Renal pelvis (tissue), 12 donors: ENCODE measurements at places on chromosomes 3 and 15. TPM values are rescaled to one million over a fixed set of nuclear protein-coding genes. Genes with fewer than 3 reads are reported as not detected.

DNA sequence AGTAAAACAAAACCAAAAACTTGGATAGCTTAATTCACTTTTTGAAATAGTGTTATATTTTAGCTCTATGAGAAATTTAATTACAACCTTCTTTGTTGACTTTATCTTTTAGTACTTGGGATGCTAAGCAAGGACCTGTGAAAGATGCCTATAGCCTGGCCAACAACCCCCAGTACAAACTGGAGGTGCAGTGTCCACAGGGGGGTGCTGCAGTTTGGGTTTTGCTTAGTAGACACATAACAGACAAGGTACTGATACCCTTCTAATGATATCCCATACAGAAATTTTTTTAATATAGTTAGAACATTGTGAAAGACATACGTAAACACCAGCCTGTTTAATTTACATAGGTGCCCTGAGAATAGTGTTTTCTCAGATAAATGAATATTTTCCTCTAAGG, 35.3 kb downstream of the CAPN7 start:
- no peak for DNase-seq

GRCh38 chr3:186476044-186476468, 68.1 kb downstream of the CRYGS start:
- DNase-seq, result no peak

- no peak for DNase-seq
These were observed 48.5 kb upstream of the PPP2R3A start for GRCh38 chr3:135917076-135917475.

DNA sequence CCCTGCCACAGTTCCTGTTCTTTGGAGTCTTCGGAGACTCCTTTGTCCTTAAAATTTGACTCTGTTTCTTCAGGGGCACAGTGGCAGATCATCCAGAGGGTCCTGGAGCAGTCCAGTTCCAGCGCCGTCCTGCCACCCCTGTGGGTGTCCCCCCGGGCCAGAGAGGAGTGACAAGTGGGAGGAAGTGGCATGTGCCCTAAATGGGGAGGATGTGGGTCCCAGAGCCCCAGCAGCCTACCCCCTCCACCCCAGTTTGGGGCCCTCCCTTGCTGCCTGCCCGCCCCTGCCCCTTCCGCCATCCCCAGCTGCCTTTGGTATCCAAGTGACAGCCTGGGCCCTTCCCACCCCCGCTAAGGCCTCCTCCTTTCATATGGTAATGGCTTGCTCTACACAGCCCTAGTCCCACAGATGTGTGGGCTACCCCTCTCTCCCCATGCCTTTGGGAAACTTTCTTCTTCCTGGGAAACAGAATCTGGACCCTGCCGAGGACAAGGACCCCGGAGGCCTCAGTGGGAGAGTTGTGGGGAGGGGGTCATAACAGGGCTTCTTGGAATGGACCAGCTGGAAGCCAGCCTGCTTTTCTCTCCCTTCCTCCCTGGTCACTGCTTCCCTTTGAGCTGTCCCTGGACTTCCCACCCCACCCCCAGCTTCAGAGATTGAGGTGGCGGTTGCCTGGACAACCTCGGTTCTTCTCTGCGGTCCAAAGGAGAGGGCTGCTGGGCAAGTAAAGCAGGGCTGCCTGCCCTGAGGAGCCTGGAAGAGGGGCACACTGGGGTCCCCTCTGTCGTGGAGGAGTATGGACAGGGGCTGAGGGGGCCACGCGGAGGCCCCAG, 43.2 kb downstream of the KLHL25 start:
- DNase-seq, result peak; percentile 45

DNA sequence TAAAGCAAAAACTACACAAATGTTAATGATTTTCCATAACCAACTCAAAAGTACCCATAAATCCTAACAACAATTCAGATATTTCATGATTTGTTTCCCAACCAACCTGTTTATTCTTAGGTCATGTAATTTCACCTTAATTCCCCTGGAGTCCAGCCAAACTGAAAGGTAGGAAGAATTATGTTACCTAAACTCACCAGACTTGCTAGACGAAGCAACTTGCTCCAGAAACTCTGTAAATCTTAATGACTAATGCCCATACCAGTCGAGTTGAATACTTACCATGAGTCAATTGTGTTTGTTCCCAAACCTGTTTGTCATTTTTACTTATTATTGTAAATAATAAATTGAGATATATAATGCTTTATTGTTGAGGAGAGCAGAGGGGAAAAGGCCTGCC, 1030.0 kb downstream of the TBL1XR1 start:
- peak; percentile 29 for DNase-seq

GRCh38 chr3:63762934-63763550, 56.1 kb upstream of the C3orf49 start:
- DNase-seq, result no peak

DNA sequence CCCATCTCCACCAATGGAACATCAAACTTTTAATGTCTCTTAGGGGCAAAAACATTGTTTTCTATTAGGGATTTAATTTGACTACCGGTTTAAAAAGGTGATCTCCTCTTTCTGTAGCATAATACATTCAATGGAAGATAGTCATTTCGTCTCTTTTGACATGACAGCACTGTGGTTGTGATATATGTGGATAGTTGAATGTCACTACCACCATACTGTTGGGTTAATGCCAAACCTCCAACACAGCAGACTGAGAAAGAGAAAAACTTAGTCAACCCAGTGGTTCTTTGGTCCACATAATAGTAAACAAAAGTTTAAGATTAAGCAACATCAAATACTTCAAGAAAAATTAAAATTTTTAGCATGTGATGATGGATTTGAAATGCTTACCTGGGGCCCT, 530.4 kb downstream of the AGBL1 start:
- DNase-seq, result no peak

GRCh38 chr3:50617096-50617791, at the start of gene MAPKAPK3:
Gene MAPKAPK3 (plus strand): TSS chr3:50617151. CDS start chr3:50617566, 415 bp downstream.
- DNase-seq, result no peak

DNA sequence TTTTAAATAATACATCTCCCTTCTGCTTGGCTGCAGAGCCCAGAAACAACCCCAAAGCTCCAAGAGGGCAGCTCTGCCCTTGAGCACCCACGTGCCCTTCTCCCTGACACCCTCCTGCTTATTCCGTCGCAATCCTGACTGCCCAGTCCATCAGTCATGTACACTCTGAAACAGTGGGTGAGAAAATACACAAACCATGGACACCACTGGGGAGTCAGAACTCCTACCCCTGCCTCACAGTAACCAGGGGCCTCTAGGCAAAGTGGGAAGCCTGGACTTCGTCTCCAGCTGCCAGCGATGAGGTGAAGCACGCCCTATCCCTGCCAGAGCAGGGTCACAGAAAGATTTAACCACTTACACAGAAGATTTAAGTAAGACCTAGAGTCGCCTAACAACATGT, 40.1 kb downstream of the HERC2 start:
- DNase-seq, result no peak

DNA sequence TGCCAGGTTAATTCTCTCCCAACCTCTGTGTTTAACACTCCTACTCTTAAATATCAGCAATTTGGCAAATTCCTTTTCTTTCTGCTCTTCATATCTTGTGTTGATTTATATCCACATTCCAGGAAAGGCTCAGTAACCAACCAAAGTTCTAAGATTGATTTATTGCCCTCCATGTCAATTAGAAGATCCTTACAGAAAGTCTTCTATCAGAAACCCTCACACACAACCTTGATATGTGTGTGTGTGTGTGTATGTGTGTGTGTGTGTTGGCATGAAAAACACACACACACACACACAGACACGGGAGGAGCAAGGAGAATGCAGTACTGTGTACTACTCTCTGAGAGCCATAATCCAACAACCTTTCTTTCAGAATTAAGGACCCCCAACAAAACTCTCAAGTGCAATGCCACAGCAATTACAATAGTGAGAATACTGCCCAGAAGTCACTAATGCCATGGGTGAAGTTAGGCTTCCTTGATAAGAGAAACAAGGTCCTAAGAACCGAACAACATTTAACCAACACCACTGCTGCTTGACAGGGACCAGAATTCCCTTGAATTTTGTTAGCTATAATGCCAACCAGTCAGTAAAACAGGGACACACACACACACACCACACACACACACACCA, 1.1 kb downstream of the LSAMP start:
- DNase-seq, result no peak

DNA sequence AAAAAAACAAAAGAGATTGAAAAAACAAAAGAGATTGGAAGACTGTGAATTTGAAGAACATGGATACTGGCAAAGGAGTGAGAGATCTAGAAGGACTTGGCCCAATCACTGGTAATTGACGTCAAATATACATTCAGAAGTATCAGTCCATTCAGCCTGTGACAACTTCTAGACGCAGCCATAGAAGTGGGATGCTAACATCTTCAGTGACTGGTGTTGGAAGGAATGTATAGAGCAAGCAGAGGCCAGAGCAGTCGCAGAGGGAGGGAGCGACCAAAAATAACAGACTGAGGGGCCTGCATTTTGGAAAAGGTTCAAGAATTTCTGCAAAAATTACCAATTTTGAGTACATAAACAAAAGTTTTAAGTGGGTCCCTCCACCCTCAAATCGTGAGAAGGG, 473.3 kb downstream of the CADM2 start:
- no peak for DNase-seq

Gene DISP2
- polyA plus RNA-seq, result 0.16 TPM

Gene SEMA5B
- polyA plus RNA-seq, result 25.2 TPM

Gene CFAP91
- polyA plus RNA-seq, result 21.0 TPM

Gene PDIA3
- 518 TPM for polyA plus RNA-seq

Gene GORASP1
- 80.0 TPM for polyA plus RNA-seq
